ENCODE measurements at places on chromosomes 3 and 15.

GRCh38 chr3:156553705-156554356, 1.1 kb downstream of the SSR3 start:
- no peak for DNase-seq

GRCh38 chr15:77676569-77677375, 44.1 kb upstream of the LINGO1 start:
- DNase-seq = no peak

DNA sequence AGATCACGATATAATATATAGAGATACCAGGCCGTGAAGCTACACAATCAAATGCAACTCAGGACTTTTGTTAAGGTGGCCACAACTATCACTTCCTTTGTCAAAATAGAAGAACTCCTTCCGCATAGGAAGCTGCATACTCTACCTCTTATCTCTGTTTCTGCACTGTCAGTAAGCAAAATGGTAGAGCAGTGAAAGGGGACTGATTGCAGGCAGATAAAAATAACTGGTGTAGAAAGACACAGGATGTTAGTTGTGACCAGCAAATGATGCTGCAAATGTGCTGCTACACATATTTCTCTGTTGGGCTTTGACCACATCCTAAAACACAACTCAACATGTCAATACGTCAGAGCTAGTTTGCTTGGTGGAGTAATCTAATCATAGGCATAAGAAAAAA, 16.3 kb upstream of the TRAT1 start:
- DNase-seq = no peak

GRCh38 chr3:180017846-180018245, 18.9 kb downstream of the PEX5L start:
- no peak for DNase-seq

DNA sequence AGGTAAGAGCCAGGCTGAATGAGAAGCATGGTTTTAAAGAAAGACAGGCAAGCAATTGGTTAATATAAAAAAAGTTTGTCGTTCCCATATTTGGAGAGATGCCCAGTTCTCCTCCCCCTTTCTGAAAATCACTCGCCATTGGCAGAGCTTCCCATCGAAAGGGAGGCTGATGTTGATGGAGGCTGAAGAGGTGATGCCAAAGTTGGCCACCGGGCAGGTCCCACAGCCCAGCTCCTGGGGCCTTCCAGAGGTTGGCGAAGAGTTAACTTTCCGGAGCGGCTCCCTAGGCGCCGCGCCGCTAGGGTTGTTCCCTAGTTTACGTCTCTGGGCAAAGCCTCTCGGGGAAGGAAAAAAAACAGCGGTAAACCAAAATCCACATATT, 793 bp downstream of the PCOLCE2 start:
- peak; percentile 20 for DNase-seq

DNA sequence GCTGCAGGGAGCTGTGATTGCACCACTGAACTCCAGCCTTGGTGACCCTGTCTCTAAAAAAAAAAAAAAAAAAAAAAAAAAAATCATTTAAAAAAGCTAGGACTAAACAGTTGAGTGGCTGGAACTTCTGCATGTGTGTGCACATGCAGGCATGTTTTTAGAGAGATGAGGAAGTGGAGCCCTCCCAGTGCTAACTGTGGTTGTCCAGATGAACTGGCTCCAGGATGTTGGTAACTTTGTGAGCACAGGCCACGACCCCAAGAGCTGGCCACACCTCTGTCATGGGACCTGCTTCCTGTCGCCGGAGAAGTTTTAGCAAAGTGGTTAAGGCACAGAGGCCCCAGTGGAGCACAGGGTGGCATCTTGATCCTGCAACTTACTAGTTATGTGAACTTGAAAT, 27.0 kb downstream of the CHCHD6 start:
- no peak for DNase-seq

GRCh38 chr3:101039285-101039684, 46.1 kb upstream of the ABI3BP start:
- no peak for DNase-seq

All from NCI-H1930 (cell line).